ENCODE measurements at places on chromosomes 11 and 22.

GRCh38 chr11:107275632-107276031 is 182.0 kb downstream of the CWF19L2 start:
- H3K27ac ChIP-seq = no peak overlapping the region
- no peaks in the 10 kb centered on the region for H3K4me1 ChIP-seq
- no peak overlapping the region for H3K4me3 ChIP-seq
- H3K36me3 ChIP-seq = peaks cover 25% of the 10 kb centered on the region

GRCh38 chr11:122127020-122127419 is 11.0 kb upstream of the BLID start:
- no peak for DNase-seq
- H3K27ac ChIP-seq = no peak overlapping the region
- no peaks in the 10 kb centered on the region for H3K4me1 ChIP-seq
- H3K36me3 ChIP-seq = no peaks in the 10 kb centered on the region
- H3K27me3 ChIP-seq = peaks cover 5% of the 10 kb centered on the region

DNA sequence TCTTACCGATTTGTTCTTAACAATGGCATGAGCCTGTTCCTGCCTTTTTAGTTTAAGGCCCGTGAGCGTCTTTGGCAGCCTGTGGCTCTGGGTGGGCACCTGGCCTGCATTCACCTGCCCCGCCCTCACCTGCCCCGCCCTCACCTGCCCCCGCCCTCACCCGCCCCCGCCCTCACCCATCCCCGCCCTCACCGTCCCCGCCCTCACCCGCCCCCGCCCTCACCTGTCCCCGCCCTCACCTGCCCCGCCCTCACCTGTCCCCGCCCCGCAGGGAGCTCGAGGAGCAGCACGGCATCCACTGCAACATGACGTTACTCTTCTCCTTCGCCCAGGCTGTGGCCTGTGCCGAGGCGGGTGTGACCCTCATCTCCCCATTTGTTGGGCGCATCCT is 14.2 kb downstream of the GATD1 start:
- no peak for DNase-seq
- H3K36me3 ChIP-seq = no peaks in the 10 kb centered on the region
- no peaks in the 10 kb centered on the region for H3K27me3 ChIP-seq

- DNase-seq = no peak
- H3K36me3 ChIP-seq = peaks cover 4% of the 10 kb centered on the region
- H3K4me1 ChIP-seq = peaks cover 15% of the 10 kb centered on the region
- peaks cover 53% of the 10 kb centered on the region for H3K27me3 ChIP-seq
- no peak overlapping the region for H3K27ac ChIP-seq
Measured at GRCh38 chr11:125494031-125494360, 2.1 kb downstream of the FEZ1 start.

DNA sequence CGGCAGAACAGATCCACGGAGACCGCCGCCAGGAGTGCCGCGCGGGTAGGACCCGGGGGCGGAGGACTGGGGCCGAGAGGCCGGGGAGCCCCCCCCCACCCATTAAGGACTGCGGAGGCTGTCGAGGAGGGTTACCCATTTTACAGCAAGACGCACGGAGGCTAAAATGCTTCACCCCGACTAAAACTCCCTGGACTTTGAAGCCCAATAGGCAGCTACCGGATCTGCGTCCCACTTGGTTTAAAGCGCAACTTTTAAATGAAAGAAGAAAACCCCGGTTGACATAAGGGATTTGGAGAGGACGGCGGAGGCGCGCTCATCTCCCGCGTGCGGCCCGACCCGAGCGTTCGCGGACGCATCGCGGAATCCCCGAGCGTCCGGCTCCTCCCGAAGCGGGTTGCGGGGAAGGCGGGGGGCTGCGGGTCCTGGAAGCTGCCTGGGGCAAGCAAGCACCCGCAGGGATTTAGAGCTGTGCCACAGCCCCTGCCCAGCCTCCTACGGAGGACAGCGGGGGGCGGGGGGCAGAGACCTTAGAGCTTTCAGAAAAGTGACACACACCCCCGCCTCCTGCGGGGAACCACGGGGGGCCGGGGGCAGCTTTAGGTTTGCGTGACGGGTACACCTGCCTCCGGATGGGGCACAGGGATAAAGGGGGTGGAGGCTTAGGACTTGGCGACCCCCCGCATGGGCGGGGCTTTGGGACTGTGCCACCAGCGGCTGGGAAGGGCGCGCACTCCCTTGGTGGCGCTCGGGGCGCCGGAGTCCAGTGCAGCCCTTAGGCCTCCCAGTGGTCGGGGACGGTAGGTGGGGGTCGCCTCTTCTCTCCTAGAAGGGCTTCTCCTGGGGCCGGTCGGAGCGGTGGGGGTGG is 760 bp upstream of the CELSR1 start:
- H3K4me3 ChIP-seq = peak overlapping the region; percentile 39
- no peak overlapping the region for H3K27ac ChIP-seq
- no peak for DNase-seq
- H3K36me3 ChIP-seq = no peaks in the 10 kb centered on the region
- H3K4me1 ChIP-seq = peaks cover 10% of the 10 kb centered on the region

- H3K4me3 ChIP-seq = peak within 1 kb of the TSS; percentile 92
- peak; percentile 75 for DNase-seq
- H3K4me1 ChIP-seq = peaks cover 11% of the 10 kb centered on the region
Measured at GRCh38 chr11:62337303-62338181, at the start of gene ASRGL1. Gene ASRGL1, plus strand, starts transcription at chr11:62337448. Its CDS starts 530 bp downstream, at chr11:62337978.

DNA sequence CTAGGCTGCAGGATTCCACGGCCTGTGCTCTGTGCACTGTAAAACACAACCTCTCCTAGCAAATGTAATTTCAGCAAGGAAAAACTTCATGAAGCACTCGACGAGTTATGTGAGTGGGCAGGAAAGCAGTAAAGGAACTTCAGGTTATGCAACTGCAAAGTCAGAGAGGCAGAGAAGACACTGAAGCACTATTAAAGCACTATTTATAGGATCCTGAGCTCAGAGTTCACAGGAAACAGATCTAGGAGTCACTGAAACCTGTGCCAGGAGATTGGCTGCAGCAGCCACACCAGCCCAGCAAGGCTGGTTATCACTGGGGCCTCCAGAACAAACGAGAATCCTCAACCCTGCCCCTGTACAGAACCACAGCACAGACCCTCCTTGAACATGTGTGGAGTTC is 2.5 kb downstream of the SMIM35 start:
- DNase-seq = no peak
- peaks cover 7% of the 10 kb centered on the region for H3K4me1 ChIP-seq
- H3K36me3 ChIP-seq = no peaks in the 10 kb centered on the region

All from naive thymus-derived CD8-positive, alpha-beta T cell (primary cell).